Lower leg skin (tissue), 4 donors: ENCODE measurements at places on chromosomes 5 and 9. TPM values are rescaled to one million over a fixed set of nuclear protein-coding genes. Genes with fewer than 3 reads are reported as not detected.

DNA sequence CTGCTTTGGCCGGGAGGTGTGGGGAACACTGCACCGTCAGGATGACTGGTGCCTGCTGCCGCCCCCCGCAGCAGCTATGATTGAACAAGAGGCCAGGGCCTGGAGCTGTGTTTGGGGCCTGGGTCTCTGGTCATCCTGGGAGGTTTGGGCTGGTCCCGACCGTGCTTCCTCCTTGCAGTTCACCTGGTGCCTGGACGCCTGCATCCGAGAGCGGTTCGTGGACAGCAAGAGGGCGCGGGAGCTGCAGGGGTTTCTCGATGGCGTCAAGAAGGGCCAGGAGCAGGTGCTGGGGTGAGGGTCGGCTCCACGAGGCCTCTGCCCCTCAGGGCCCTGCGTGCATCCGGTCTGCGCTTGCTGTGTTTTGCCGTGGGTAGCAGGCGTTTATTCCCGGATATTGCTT lies 8.9 kb downstream of the NELFB start:
- no peak for DNase-seq

DNA sequence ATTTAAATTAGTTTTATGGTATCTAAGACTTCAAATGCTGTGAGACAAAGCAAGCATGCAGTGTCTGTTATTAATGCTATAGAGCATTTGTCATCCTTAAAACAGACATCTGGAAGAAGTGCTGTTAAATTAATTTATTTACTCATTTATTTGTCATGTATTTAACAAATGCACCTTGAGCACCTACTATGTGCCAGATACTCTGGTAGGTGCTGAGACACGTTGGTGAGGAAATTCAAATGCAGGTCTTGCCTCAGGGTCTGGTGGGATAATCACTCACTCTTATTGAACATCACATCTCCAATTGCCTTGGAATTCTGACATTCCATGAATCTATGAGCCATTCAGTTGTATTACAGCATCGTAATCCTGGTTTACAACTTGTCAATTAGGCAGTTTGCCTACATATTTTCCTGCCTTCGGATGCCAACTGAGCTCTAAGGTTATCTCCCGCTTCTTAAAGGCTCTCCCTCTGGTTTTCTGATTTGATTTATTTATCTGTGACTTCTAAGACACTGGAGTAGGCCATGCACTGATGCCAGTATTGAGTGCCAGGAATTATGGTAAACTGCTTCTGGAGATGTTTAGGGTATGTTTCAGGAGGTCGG lies 56.0 kb upstream of the RPS23 start:
- DNase-seq: no peak

- no peak for DNase-seq
These were observed 398.5 kb downstream of the DMAC1 start for GRCh38 chr9:7401116-7401515.

TLX3 gene
- not detected for total RNA-seq

SPATA31A3 gene
- total RNA-seq: not detected

GRCh38 chr9:68969538-68969937 lies 44.4 kb downstream of the PRKACG start:
- DNase-seq: no peak

DNA sequence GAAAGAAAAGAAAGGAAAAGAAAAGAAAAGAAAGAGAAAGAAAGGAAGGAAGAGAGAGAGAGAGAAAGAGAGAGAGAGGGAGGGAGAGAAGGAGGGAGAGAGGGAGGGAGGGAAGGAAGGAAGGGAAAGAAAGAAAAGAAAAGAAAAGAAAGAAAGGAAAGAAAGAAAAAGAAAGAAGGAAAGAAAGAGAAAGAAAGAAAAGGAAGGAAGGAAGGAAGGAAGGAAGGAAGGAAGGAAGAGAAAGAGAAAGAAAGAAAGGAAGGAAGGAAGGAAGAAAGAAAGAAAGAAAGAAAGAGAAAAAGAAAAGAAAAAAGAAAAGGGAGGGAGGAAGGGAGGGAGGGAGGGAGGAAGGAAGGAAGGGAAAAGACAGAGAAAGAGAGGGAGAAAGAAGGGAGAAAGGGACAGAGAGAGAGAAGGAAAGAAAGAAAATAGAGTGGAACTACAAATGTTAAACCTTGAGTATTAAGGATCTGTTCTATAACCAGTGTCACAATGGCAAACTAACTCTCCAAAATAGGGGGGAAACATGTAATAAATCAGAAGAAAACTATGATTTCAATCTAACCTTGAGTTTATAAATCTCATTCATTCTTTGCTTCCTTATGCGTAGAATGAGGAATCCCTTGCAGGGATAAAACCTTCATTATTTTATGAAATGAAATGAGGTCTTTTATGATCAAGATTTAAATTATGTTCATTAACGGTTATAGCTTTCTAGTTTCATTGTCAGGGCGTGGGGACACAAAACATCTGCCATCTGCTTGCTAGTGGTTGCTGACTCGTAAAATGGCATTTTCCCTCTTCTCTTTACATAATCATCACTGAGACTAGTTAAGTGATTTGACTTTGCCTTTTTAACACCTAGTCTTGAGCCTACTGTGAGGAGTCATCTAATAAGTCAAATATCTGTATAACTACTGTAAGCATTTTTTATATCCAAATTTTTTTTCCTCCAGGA lies 40.7 kb upstream of the RAD23B start:
- no peak for DNase-seq

DNA sequence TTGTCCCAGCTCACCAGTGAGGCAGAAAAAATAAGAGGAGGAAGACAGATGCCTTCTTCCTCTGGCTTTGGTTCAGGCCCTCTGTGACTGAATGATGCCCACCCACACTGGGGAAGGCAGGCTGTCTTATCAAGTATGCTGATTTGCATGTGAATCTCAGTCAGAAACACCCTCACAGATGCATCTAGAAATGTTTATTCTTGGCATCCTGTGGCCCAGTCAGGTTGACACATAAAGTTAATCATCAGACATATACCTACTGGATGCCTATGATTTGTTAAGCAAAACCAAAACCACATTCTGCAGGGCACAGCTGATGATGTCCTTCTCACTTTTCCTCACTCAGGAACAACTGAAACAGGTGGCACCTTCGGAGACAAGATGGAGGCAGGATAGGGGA lies 243.4 kb upstream of the KCNN2 start:
- DNase-seq: no peak

STPG3 gene
- not detected for total RNA-seq

ADAMTS19 gene
- total RNA-seq: not detected

DNA sequence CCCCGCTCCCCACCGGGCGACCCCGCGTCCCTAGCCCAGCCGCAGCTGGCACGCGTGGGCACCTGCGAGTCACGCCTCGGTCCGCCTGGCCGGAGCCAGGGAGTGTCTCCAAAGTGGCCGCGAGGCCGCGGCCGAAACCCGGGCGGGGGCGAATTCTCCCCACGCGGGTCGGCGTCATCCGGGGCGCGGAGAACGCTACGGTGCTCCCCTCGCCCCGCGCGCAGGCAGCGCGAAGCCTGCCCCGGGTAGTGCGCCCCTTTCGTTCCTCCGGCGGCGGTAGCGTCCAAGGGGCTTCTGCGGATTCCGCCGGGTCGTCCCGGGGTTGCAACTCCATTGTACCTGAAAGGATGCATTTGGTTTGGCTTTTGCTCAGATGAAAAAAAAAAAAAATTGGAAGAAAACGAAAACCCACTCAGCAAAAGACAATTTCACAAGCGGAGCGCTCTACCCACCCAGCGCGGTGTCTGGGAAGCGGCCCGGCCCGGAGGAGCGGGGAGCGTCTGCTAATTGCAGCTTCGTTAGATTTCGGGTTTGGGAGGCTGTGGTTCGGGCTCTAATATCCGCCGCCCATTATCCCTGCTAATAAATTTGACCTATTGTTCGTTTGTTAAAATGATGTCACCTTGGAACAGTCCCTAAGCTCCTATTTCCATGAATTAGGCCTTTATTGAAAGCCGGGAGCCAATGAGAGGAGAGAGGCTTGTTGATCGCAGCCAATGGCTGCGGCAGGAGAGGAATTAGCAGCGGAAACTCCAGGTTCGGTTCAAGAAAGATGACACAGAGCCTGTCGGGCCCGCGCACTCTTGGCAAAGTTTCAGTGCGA lies at the start of gene TLX3:
Gene TLX3 (plus strand): TSS at position 796 of the 823 bp plus-strand sequence. CDS start 118 bp downstream, outside the sequence.
- DNase-seq: no peak

DNA sequence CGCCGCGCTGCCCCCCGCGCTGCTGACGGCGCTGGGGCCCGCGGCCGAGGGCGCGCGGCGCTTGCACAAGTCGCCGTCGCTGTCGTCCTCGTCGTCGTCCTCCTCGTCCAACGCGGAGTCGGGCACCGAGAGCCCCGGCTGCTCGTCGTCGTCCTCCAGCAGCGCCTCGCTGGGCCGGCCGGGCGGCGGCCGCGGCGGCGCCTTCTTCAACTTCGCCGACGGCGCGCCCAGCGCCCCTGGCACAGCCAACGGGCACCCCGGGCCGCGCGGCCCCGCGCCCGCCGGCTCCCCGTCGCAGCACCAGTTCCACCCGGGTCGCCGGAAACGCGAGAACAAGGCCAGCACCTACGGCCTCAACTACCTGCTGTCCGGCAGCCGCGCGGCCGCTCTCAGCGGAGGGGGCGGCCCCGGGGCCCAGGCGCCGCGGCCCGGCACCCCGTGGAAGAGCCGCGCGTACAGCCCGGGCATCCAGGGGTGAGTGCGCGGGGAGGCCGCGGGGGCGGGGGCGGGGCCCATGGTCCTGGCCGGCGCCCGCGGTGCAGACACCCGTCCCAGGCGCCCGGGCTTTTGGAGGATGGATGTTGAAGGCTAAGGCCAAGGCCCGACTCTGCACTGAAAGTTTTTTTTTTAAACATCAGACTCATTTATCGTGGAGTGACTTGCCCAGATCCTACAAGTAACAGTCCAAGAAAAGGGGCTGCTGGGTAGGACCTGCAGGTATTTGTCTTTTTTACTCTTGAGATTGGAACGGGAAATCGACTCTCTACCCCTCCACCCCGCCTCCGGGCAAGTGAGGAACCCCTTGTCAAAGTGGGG lies 1.2 kb downstream of the TENT4A start:
- no peak for DNase-seq

PLAC8L1 gene
- total RNA-seq: not detected

ASPN gene
- total RNA-seq: 9.1 TPM

GRCh38 chr5:9473624-9474023 lies 72.3 kb downstream of the SEMA5A start:
- no peak for DNase-seq

DNA sequence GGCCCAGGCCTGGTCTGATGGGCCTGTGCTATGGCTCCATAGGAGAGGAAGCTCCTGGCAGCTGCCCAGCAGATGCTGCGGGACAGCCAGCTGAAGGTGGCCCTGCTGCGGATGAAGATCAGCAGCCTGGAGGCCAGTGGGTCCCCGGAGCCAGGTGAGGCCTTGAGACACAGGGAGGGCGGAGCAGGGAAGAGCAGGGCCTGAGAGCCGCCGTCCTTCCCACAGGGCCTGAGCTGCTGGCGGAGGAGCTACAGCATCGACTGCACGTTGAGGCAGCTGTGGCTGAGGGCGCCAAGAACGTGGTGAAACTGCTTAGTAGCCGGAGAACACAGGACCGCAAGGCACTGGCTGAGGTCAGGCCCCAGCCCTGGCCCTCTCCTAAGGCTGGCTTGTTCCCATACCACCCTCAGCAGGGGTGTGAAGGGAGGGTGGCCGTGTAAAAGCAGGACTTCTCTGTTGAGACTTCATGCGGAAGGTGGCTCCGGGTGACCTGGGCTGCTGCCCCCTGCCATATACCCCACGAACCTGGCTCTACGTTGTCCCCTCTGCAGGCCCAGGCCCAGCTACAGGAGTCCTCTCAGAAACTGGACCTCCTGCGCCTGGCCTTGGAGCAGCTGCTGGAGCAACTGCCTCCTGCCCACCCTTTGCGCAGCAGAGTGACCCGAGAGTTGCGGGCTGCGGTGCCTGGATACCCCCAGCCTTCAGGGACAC lies 4.5 kb downstream of the PKN3 start:
- no peak for DNase-seq

MCCC2 gene
- 35.6 TPM for total RNA-seq

CDC25C gene
- total RNA-seq: 0.34 TPM

DNA sequence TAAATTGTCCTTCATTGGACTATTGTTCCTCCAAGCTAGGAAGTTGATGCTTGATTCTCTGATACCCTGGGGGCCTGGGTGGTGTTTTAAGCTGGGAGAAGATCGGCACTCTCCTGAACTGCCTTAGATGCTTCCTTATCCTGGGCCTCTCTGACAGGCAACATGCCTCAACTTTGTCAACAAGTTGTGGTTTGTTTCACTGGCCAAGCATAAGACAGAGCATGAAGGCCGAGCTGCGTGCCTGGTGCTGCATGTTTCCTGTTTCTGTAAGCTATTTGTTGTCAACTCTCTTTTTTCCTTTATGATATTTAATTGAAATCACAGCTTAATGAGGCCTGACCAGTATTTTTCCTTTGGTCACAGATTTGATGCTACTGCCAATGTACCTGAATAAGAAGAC lies 187.6 kb upstream of the TNC start:
- no peak for DNase-seq

DNA sequence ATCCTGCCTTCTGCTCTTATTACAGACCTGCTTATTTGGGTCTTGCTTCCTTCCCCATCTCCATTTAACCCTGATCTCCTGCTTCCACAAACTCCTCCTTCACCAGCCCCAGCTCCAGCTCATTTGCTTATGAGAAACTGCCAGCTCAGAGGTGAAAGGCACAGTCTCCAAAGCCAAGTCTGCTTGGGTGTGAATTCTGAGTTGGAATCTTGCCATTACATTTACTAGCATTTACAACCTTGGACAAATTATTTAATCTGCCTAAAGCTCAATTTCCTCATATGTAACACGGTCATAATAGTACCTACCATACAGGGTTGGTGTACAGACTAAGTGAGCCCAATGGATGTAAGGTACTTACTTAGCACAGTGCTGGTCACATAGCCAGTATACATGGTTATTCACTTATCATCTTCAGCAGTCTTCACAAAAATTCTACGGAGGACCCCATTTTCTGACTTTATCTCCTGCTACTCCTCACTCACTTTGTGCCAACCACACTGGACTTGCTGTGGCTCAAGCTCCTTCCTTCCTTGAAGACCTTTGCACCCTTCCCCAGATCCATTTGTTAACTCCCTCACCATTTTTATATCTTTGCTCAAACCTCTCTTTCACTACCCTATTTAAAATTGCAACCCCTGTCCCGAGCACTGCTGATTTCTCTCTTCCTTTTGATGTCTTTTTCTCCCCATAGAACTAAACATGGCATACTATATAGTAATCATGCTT lies 86.2 kb downstream of the DOCK2 start:
- DNase-seq: no peak

GRCh38 chr9:36187414-36187813 lies 3.3 kb upstream of the CLTA start:
- no peak for DNase-seq

GRCh38 chr5:72244862-72245371 lies 75.1 kb downstream of the MRPS27 start:
- no peak for DNase-seq

- DNase-seq: peak; percentile 71
These were observed at the start of gene CCDC107 for GRCh38 chr9:35658137-35658967. Gene CCDC107 (plus strand): TSS chr9:35658292. CDS start chr9:35658380, 88 bp downstream.

TMED7 gene
- 67.4 TPM for total RNA-seq

GRCh38 chr5:159184858-159185381 lies 24.4 kb downstream of the RNF145 start:
- no peak for DNase-seq

C9 gene
- total RNA-seq: not detected

DNA sequence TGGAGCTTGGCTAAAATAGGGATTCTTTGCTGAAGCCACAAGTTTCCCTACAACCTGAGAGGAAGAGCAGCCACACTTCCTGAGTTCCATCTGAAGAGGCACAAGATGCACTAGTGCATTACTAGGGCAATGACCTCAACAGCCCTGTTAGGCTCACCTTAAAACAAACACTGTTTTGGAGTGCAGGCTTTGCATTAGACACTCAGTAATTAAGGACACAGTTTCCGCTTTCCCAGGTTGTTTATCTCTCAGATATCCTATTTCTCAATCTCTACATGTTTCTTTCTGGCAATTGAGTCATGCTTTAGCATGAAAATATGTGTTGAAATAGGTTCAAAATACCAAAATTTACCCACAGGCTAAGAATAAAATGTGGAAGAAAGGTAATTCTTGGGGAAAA lies 34.2 kb downstream of the EMB start:
- no peak for DNase-seq
